ENCODE measurements at places on chromosomes 7 and 10.

GRCh38 chr10:94403380-94404213, 1.3 kb downstream of the TBC1D12 start:
- peak; percentile 37 for DNase-seq

GRCh38 chr10:114432566-114433093, 28.3 kb upstream of the AFAP1L2 start:
- no peak for DNase-seq

- DNase-seq = peak; percentile 56
Measured at GRCh38 chr7:2567679-2568278, 9.0 kb downstream of the IQCE start.

GRCh38 chr10:3702569-3702968, 82.4 kb downstream of the KLF6 start:
- DNase-seq = no peak

DNA sequence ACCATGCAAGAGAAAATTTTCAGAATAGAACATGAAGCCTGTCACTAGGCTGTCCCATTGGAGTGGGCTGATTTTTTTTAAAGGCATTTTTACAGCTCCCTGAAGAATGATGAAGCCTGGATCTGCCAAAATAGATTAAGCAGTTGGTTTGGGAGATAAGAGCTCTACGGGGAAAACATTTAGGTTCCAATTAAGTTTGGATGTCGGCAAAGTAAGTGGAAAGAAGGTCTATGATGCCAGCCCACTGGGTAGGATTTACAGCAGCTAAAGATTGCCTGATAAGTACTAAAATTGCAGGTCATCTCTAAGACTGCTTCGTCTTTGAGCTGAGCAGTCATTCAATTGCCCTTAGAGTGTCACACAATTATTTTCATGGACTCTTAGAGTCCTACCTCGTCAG, 939.2 kb upstream of the CELF2 start:
- no peak for DNase-seq

- no peak for DNase-seq
Measured at GRCh38 chr10:95500649-95501048, 60.5 kb downstream of the SORBS1 start.

DNA sequence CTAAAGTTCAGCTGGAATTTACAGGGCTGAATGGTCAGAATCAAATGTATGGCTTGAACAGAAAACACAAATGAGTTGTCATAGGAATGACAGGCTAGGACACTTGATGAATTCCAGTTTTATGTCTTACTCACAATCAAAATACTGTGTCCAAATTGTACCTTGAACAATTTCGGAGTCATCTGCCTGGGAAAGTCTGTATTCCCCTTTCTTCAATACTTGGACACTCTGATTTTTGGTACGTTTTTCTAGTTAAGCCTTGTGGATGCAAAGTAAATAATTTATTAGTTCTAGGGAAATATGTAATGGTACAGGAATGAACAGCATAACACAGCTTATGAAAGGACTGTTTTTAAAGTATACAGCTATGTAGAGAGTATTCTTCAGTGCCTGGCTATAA, 100.4 kb downstream of the ITGB8 start:
- no peak for DNase-seq

- no peak for DNase-seq
Measured at GRCh38 chr10:96767611-96768010, 47.3 kb upstream of the PIK3AP1 start.

- no peak for DNase-seq
Measured at GRCh38 chr10:3807211-3807927, 22.4 kb upstream of the KLF6 start.

GRCh38 chr7:55509322-55509721, 63.0 kb downstream of the VOPP1 start:
- no peak for DNase-seq

GRCh38 chr10:97333601-97334369, 744 bp downstream of the FRAT2 start:
- no peak for DNase-seq

DNA sequence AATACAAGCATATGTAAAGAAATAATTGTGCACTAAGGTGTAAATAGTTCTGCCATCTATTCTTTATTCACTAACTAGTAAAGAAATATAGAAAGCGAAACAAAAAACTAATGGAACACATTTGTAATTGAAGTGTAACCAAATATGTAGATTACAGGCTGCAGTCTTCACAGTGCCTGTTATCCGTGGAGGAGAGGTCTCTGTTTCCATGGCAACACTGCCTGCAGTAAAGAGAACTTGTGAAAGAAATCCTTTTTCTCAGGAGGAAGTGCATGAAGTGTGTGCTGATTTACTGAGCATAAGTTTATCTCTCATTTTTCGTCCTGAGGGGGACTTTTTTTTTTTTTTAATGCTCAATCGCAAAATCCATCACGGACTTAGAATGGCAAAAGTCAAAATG, 102.5 kb downstream of the APBB1IP start:
- no peak for DNase-seq

DNA sequence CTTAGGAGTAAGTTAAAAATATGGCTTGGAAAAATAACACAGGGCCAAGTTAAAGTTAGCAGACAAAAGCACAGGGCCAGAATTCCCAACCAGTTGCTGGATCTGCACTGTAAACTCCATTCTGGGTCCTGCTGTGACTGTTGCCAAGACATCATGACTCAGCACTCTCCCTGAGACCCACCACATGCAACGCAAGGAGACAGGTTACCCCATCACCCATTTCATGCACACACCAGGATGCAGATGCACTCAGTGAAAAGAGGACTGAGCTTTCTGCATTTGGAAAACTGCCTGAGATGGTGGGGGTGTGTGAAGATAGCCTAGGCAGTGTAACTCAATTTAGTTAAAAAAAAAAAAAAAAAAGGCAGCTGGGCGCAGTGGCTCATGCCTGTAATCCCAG, 97.6 kb upstream of the ZNF438 start:
- DNase-seq = no peak

GRCh38 chr7:91949221-91950009, 8.8 kb downstream of the AKAP9 start:
- no peak for DNase-seq

DNA sequence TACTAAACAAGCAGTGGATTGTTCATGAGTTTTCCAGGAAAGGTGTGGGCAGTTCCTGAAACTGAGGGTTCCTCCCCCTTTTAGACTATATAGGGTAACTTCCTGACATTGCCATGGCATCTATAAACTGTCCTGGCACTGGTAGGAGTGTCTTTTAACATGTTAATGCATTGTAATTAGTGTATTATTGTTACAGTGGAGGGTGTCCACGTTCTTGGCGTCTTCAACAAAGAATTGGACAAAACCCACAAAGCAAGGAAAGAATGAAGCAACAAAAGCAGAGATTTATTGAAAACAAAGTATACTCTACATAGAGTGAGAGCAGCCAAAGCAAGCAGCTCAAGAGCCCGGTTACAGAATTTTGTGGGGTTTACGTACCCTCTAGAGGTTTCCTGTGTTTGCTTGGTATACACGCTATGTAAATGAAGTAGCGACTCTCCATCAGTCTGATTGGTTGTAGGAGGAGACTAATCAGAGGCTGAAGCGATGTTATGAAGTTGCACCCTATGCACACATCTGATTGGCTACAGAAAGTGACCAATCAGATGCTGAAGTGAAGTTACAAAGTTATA, 175.2 kb downstream of the NSUN6 start:
- DNase-seq = no peak

DNA sequence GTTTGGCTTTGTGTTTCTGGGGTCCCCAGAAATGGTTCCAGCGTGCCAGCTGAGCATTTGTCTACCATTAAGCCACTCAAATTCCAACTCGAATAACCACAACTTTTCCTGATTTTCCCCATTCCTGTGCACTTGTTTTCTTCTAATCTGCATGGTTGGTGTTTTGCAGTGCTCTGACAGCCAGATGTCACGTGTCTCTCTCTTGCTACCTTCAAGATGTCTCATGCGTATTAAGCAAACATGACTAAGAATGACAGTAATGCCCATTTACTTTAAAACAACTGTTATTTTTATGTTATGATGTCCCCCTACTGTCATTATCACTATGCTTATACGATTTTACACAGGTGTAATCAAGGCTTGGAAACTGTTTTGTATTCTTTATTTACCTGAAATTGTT, 35.2 kb upstream of the MXI1 start:
- no peak for DNase-seq

DNA sequence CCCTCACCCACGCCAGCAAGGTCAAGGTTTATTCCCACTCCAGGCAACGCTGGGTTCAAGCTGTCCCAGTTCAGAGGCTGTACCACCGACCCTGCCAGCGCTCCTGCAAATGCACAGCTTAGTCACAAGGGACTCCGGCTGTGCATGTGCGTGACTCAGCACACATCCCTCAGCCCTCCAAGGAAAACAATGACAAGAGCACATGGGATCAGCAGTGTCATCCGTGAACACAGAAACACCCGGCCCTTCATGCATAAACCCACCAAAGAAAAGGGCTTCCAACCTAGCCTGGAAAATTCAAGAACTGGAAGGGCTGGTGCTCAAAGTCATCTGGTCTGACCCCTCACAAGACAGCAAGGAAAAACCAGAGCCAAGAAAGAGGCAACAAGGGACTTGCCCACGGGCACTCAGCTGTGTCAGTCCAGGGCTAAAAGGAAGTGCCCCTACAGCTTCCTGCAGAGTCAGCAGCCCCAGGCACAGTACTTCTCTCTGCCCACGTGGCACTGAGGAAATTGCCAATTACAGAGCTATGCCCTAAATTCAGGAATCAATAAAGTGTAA, 106.1 kb downstream of the KCNMA1 start:
- DNase-seq = no peak

DNA sequence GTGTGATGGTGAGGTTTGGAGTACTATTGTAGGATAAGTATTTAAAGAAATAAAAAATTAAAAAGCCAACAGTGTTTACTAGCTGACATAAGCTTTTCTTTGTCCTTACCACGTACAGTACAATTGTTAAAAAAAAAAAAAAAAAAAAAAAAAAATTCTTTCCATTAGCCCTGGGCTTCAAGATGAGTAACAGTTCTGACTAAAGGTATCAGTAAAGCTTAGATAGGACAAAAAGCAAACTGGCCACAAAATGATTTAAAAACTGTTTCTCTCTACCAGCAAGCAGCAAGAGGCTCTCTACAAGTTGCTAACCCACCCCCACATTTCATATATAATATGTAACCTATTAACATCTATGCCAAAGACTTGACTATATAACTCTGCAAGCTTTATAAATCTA, 17.5 kb downstream of the HYCC1 start:
- no peak for DNase-seq

DNA sequence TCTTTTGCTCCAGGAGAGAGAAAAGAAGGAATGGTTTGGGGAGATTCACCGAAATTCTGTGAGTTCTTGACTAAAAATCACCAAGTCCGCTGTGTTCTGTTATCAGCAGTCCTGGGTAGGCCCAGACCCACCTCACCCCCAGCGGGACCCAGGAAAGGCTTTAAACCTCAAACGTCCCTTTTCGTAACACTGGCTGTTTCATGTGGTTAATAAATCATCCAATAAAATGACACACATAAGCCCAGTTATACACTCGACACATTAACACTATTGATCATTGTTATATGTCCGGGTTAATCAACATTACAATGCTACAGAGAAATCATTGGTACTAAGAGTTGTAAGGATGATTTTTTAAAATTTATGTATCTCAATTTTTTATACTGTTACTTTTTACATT, 25.2 kb downstream of the DIP2C start:
- DNase-seq = no peak

DNA sequence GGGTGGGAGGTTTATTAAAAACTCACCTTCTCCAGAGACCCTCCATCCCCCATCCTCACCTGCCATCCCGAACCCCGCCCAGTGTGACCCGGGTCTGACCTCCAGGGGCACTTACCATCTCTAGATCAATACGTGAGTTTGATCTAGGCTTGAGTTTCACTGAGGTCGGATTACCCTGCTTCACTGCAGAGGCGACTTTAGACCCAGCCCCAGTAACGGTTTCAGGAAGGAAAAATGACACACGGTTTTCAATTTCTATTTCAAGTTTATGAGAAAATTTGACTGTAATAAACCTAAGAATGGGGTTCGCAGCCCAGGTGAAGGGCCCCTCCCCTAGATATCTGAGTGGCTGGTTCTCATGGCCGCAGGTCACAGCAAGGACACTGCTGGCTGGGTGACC, 33.1 kb downstream of the RCC1L start:
- DNase-seq = peak; percentile 57

DNA sequence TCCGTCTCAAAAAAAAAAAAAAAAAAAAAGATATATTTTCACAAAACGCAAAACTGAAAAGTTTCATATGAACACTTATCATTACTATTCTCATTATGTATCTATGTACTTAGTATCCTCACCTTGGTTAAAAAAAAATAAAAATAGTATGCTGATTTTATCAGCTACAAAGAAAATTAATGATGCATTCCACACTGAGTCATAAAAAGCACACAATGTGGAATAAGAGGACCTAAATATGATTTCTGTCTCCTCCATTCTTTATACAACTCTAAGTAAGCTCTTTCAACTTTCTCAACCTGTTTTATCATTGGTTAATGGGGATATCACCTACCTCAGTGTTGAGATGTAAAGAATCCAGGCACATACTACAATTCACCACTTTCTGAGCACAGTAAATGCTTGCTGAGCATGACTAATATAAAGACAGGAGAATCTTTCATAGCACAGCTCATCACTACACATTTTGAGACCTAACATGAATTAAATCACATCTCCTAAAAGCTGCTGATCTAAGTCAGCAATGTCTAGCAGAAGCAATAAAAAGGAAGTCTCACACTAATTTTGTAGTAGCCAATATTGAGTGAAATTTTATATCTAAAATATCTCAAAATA, 2.7 kb downstream of the SNX13 start:
- no peak for DNase-seq

DNA sequence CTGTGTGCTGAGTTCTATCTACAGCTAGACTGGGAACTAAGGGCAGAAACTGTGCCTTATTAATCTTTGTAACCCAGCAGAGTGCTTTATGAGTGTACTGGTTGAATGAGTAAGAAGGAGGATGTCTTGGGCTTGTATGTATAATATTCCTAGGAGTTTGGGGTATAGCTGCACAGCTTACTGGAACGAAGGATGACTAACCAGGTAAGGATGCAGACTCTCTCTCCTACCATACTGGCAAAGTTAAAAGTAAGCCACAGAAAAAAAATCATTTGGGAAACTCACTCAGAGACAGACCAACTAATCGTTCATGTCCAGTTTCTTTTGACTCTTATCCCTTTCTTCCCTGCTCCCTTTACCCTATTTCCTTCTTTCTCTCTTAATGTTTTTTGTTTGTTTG, 1.4 kb upstream of the DHTKD1 start:
- DNase-seq = no peak

DNA sequence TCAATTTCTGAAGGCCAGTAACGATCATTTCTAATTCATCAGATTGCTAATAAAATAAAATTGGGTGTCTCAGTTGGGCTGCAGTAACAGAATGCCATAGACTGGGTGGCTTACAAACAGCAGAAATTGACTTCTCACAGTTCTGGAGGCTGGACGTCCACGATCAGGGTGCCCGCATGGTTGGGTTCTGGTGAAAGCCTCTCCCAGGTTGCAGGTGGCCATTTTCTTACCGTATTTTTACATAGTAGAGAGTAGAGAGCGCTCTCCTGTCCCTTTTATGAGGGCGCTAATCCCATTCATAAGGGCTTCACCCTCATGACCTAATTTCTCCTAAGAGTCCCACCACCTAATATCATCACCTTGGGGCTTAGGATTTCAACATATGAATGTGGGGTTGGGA, 106.0 kb downstream of the SPAG6 start:
- no peak for DNase-seq
